ENCODE measurements at places on chromosomes 13 and 19.
A peak's percentile ranks its signal among the peaks of the same experiment; 100 is the strongest.

GRCh38 chr19:50512112-50512998, 1.4 kb downstream of the ASPDH start:
- DNase-seq = no peak

- DNase-seq = no peak
Observed at GRCh38 chr13:89955773-89956172, 1391.7 kb upstream of the MIR17HG start.

- no peak for DNase-seq
Observed at GRCh38 chr19:39384839-39385568, 5.9 kb downstream of the PAF1 start.

DNA sequence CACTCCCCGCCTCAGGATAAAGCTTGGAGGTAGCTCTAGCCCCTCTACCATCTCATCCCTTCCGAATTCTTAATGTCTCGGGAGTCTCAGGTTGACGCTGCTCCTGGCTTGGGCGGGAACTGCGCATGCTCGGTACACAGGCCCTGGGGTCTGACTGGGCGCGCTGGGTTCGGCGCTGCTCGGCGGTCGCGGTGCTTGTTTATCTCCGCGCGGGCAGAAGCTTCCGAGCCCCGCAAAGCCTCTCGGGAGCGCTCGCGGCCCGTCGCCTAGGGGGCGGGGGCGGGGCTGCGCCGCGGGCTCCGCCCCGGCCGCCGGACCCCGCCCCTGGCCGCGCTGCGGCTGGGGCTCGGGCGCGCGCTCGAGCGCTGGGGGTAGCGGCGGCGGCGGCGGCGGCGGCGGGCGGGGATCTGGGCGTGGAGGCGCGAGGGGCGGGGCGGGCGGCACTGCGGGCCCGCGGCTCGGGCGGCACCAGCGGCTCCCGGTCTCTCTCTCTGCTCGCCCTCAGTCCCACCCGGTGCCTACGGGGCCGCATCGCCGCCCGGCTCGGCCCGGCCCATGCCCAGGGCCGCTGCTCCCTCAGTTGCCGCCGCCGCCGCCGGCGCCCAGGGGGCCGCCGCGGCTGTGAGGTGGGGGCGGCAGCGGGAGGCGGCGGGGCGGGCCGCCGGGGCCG, at the start of gene RAP2A:
Gene RAP2A, plus strand, starts transcription at position 443 of the 670 bp plus-strand sequence. CDS start 302 bp downstream, outside the sequence.
- DNase-seq = peak; percentile 91

- DNase-seq = no peak
Observed at GRCh38 chr13:40480012-40480914, 186.2 kb downstream of the FOXO1 start.

DNA sequence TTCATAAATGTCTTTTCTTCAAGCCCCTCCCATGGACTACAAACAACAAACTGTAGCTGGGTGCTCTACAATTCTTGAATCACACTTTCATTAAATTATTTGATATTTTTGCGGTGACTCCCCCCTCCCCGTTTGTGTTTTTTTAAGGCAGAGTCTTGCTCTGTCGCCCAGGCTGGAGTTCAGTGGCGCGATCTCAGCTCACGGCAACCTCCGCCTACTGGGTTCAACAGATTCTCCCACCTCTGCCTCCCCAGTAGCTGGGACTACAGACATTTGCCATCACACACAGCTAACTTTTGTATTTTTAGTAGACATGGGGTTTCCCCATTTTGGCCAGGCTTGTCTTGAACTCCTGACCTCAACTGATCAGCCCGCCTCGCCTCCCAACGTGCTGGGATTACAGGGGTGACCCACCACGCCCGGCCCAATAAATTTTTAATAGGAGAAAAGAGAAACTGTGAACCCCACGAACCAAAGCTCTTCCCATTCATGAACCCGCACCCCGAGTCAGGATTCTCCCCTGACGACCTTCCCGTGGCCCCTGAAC, 703 bp downstream of the ZNF506 start:
- peak; percentile 5 for DNase-seq

GRCh38 chr13:74975111-74975510, 506.9 kb downstream of the TBC1D4 start:
- no peak for DNase-seq

GRCh38 chr13:105463011-105463501, 1072.4 kb downstream of the EFNB2 start:
- no peak for DNase-seq

- DNase-seq = no peak
Observed at GRCh38 chr19:5536337-5536894, 31.3 kb downstream of the TINCR start.

DNA sequence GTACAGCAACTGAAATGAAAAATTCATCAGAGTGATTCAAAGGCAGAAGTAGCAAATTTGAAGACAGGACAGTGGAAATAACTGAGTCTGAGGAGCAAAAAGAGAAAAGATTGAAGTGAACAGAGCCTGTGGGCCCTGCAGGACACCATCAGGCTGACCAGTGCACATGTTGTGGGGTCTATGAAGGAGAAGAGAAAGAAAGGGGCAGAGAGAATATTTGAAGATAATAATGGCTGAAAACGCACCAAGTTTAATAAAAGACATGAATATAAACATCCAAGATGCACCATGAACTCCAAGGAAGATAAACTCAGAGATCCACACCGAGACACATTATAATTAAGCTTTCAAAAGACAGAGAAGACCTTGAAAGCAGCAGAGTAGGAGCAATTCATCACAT, 15.4 kb downstream of the ATP4B start:
- no peak for DNase-seq

GRCh38 chr13:41289463-41289881, 21.6 kb upstream of the NAA16 start:
- no peak for DNase-seq

- DNase-seq = no peak
Observed at GRCh38 chr19:36030264-36031148, 2.2 kb downstream of the CLIP3 start.

DNA sequence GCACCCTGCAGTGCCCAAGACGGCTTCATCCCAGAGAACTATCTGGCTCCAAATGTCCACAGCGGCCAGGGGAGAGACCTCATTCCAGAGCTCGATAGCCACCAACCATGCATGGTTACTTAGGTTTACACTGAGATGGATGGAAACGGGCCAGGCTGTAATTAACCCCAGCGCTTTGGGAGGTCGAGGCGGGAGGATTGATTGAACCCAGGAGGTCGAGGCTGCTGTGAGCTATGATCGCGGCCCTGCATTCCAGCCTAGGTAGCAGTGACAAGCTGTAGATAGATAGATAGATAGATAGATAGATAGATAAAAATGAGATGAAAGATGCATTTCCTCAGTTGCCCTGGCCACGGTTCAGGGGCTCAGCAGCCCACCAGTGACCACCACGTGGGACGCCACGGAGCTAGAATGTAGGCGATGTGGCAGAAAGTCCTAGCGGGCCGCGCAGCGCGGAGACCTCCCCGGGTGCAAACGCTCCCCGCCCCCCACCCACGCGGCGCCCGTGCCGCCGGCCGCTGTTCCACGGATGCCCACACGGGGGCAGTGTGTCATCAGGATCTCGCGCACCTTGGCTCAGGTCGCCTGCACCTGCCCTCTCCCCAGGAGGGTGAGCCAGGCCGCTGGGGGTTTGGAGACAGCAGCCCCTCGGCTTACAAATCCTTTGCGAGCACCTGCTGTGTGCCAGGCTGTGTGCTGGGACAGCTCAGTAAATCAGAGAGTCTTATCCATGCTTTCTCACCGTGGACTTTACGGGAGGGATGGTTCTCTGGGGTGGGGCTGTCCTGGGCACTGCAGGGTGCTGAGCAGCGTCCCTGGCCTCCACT, 13.5 kb upstream of the TLE5 start:
- peak; percentile 75 for DNase-seq

DNA sequence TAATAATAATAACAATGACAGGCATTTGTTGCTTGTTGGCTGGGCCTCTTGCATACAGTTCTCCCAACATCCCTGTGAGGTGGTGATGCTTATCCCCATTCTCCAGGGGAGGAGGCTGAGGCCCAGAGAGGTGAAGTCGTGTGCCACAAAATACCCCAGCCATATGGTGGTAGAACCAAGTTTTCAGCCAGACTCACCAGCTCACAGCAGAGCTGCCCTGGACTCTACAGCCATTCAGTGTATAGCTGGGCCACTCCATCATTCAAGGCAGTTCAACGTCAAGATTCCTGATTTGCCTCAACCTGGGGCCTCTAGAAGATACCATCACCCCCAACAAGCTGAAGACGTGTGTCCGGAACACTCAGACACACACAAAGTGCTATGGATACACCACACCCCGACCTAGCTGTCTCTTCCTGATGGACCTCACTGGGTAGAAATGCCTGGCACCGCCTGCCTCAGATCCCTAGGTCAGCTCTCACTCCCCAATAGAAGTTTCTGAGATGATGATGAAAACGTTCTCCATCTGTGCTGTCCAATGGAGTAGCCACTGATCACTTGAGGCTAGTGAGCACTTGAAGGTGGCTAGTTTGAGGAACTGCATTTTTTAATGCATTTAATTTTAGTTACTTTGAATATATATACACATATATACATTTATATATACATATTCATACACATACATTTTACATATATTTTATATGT, 4.3 kb upstream of the CEACAM19 start:
- DNase-seq = no peak
